ENCODE measurements at places on chromosomes 13 and 19.

- no peak for DNase-seq
Measured at GRCh38 chr13:38366954-38367645, 17.4 kb downstream of the UFM1 start.

DNA sequence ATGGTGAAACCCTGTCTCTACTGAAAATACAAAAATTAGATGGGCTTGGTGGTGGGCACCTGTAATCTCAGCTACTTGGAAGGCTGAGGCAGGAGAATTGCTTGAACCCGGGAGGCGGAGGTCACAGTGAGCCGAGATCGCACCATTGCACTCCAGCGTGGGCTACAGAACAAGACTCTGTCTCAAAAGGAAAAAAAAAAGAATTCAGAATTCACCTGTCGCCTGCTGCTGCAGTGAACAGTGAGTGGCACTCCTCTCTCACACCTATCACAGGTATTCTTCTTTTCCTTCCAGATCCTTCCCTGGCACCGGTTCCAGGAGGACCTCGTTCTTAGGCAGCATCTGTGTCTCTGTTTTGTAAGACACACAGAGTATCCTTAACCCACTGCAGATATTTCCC is 5.8 kb upstream of the MVB12A start:
- no peak for DNase-seq

DNA sequence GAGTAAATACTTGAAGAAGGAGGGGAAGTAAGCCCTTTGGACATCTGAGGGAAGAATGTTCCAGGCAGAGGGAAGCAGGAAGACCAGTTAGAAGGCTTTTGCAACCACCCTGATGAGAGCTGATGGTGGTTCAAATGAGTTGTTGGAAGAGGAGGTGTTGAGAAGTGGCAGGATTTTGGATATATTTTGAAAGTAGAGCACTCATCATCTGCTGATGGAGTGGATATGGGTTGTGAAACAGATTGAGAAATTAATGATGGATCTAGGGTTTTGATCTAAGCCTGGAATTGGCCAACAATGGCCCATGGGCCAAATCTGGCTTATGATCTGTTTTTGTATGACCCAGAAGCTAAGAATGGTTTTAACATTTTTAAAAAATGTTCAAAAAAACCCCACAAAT is 230.7 kb downstream of the NDFIP2 start:
- DNase-seq = no peak

DNA sequence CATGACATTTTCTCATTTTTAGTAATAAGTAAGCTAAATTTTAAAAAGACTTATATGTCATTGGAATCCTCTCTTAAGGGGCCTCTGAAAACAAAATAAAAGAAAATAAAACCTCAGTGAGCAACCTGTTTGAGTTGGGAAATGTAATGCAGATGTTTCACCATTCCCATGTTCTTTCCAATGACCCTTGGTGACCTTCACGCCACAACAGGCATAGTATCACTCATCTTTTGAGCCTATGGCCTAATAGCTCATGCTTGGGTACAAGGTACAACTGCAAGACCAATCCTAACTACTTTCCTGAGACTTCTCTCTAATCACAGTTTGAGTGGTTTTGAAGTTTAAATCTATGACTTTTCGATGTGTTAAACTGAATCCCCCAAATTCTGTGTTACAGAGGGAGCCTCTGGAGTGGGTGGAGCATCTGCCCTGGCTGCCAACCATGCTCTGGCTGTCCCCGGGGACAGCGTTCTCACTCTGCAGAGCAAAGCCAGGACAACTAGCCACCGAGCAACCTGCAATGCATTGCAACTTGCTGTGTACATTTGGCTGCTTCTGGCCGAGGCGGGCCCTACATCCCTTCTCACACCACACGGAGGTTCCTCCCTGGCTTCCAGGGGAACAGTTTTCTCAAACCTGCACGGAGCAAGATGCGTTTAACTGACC is 307.9 kb upstream of the MAB21L1 start:
- no peak for DNase-seq

Measured in activated naive CD8-positive, alpha-beta T cell treated with anti-CD3 and anti-CD28 coated beads, Interleukin-2, amount 50 U/mL, for 16 hours (primary cell).